Pons (tissue), 1 donor: ENCODE measurements at places on chromosomes 1 and 21.

DNA sequence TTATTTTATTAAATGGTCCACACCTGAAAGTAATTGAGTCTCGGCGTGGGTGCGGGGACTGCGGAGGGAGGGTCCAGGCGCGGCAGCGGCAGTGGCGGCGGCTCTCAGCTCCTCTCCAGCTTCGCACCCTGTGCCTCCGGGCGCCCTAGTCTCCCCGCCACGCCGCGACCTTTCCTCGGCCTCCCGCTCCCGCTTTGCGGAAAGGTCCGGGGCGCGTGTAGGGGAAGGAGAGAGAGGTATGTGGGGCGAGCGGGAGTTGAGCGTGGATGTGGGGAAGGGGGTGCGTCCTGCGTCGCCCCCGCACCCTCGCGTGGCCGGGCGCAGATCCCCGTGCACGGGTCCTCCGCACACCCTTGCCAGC is 13.4 kb upstream of the ALX3 start:
- no peak for DNase-seq

GRCh38 chr1:184039126-184039525 is 1.6 kb upstream of the COLGALT2 start:
- peak; percentile 17 for DNase-seq

- DNase-seq, result no peak
Measured at GRCh38 chr1:186240436-186240835, 134.6 kb downstream of the TPR start.

DNA sequence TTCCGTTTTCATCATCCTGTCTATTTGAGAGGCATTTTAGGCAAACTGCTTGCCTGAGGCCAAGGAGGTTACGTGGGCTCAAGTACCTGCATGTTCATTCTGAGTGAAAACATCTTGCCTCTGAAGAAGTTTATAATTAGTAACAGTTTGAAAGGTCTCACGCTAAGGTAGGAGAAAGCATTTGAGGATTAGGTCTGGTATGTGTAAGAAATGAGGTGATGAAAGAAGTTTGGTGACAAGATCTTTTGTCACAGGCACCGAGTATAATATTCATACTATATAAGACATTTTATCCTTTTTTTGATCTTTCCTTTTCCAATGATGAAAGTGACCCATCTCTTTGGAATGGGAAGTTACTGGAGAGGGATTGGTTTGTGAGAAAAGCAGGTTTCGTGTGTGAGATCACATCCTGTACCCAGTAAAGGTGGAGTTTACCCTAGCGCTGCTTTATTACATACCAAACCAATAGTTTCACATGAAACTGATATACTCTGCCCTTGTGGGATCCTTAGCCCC is 98.7 kb upstream of the PDC start:
- DNase-seq, result no peak

DNA sequence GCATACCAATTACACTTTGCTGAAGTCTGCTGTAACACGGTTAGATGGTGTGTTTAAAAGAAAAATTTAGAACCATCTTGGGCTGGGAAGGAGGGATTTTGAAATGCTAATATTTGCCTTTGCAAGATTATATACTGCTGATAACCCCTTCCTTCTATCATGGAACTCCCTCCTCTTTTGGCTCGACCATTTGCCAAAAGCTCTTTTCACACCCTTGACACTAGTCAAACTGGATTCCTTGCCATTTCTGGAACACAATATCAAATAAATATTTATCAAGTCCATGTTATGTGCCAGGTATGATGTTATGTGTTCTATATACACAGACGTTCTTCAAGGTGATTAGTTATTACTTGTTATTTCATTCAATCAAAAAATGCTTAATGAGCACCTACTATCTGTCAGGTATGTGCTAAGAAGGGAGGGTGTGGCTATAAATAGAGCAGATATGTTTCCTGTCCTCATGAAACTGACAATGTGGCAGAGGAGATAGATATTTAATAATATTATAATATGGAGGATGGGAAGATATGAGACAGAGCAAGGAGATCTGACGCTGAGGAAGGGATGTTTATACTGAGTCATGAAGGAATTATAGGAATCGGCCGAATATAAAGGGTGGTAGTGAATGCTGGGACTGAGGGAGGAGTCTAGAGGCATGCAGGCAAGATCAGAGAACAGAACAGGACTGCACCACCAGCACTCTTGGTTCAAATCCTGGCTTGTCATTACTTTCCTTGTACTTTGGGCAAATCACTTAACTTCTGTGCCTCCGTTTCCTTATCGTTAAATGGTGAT is 16.1 kb upstream of the XPR1 start:
- no peak for DNase-seq

DNA sequence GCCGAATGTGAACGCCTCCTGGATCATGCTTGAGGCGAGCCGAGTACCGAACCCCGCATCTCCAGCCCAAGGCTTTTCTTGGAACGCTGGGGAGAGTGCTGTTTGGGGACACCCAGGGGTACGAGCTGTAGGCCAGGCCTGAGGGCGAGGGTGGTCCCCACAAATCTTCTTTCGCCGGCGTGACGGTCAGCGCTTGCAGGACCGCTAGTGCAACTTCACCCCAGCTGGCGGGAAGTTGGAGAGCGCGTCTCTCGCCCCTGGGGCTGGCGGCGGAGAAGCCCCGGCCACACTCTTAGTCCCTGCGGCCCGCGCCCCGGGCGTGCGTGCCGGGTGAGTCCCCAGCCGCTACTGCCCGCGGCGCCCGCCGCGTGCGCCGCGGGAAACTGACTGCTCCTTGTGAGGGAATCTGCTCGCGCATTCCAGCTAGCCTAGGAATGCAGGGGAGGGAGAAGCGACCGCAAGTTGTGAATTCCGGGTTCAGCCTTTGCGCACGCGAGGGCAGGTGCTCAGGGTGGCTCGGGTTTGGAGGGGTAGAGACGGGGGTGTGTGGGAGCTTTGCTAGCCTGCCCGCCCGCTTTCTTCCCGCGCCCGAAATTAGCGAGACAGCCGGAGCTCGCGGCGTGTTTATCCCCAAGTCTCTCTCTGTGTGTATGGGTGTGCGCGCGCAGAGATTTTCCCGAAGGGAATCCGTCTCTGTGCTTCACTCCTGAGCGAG is 884 bp downstream of the LHX4 start:
- DNase-seq, result no peak

- no peak for DNase-seq
Measured at GRCh38 chr1:94332952-94333351, 85.2 kb upstream of the ABCD3 start.

- peak; percentile 45 for DNase-seq
Measured at GRCh38 chr1:236027104-236027503, 37.8 kb downstream of the NID1 start.

DNA sequence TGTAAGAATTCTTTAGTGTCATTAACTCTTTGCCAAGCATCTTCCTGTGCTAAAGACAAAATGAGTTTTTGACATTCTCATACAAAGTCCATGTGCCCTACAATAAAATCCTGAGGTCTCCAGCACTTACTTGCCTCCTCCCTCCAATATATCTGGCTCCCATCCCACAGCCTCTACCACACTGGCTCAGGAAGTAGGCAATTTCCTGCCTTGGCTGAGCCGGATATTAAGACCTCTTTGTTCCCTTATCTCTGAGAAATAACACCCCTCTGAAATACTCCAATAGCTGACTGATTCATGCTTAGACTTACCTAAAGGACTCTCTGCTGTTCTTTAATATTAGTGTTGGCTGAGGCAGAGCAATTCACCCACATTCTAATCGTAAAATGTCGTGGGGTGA is 37.6 kb upstream of the GORAB start:
- DNase-seq, result peak; percentile 17

GRCh38 chr1:188089461-188089860 is 1260.7 kb downstream of the PLA2G4A start:
- DNase-seq, result no peak

DNA sequence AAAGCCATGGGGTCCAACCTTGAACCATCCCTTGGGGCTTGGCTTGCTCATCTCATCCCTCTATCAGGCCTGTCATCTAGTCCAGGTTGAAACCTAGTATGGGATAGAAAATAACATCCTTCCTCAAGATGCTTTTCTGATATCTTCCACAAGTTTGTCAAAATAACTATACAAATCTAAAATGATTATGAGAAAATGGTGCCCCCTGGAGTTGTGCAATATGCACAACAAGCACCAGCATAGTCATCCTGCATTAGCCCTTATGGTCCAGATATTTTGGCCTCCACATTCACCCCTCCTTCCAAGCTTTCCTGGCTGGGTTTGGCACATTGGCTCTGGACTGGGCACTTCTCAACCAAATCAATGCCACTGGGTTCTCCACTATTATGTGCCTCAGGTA is 101.2 kb downstream of the TBX19 start:
- DNase-seq, result no peak

DNA sequence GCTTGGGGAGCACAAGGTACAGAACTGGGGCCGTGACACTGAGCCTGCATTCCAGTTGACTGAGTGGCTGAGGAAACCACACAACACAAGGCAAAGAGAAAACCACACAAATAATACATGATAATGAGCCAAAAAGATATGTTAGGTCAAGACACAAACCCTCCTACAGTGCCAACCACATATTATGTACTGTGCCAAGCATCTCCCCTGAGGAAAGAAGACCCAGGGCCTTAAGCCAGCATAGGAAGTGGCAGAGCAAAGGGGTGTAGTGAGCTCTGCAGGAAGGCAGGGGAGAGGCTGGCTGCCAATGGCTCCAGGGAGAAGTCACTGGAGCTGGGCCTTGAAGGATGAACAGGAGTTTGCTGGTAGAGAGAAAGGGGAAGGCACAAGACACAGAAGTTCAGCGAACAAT is 28.2 kb downstream of the CTNNBIP1 start:
- DNase-seq, result no peak

DNA sequence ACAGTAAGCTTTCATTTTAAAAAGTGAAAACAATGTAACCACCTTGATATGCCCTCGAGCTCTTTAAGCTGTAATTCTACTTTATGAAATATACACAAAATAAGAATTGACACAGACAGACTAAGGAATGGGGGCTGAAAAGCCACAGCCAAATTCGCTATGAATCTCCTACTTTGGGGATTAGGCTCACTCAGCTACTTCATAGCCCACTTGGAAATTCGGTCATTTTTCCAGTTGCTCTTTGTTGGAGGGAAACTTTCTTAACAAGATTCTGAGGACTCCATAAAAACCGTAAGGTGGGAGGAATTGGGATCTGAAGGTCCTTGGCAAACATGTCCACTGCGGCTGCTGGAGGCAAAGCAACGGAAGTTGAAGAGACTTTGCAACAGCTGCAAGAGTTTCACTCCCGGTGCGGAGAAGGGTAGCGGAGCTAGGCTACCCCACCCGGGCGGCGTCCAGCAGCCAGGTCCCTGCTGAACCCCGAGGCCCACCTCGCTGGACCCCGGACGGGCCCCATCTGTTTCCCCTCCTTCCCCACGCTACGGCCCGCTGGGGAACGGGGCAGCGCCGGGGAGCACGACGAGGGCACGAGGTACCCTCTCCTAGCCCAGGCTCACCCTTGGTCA is 634 bp downstream of the MYCBP start:
- DNase-seq, result peak; percentile 31

GRCh38 chr1:64111787-64112186 is 91.6 kb upstream of the UBE2U start:
- DNase-seq, result no peak

DNA sequence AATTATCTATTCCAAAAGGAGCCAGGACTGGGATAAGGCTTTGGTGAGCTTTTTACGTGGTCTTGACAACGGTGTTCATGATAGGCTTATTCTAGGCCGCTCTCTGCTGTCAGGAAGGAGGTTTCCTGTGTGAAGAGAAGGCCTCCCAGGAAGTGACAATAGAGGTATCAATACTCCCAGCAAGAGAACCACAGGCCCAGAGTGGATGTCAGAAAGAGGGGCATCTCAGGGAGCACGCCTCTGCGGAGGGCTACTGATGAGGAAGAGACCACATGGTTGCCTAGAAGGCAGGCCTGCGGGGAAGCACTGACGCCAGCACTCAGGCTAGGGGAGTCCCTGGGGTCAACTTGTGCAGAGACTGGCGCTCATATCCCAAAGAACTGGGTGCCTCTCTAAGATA is 60.4 kb downstream of the ITPKB start:
- DNase-seq, result no peak

- DNase-seq, result no peak
Measured at GRCh38 chr1:183414365-183414764, 3.8 kb downstream of the NMNAT2 start.

DNA sequence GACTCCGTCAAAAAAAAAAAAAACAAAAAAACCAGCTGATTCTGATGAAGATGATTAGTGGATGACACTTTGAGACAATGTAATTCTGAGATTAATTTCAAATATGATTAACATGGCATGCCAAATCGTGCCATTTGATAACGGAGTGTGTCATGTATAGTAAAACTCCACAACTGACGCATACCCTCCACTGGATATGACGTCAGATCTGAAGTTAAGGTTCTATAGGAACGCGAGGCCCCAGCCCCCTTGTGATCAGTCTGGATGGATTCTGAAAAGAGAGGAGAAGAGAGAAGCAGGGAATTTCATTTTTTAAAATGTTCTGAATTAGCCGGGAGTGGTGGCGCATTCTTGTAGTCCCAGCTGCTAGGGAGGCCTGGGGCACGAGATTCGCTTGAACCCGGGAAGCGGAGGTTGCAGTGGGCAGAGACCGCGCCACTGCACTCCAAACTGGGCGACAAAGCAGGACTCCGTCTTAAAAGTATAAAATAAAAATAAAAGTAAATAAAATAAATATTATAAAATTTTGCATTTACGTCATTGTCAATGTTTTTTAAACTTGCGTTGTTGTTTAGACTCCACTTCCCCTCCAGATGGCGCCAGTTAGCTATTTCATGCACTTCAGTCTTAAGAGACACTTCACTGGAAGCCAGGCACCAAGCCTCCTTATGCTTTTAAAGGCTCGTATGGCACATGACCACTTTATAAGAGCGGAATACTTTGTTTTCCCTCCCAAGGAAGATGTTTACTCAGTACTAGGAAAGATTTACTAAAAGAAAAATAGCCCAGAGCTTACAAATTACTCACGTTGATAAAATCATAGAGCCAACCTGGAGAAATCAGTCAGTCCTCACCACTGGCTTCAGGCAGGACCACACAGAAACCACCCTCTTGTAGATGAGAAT is 65.5 kb downstream of the UBE2U start:
- DNase-seq, result peak; percentile 84

- DNase-seq, result no peak
Measured at GRCh38 chr1:25987951-25988350, 9.9 kb downstream of the PAFAH2 start.

DNA sequence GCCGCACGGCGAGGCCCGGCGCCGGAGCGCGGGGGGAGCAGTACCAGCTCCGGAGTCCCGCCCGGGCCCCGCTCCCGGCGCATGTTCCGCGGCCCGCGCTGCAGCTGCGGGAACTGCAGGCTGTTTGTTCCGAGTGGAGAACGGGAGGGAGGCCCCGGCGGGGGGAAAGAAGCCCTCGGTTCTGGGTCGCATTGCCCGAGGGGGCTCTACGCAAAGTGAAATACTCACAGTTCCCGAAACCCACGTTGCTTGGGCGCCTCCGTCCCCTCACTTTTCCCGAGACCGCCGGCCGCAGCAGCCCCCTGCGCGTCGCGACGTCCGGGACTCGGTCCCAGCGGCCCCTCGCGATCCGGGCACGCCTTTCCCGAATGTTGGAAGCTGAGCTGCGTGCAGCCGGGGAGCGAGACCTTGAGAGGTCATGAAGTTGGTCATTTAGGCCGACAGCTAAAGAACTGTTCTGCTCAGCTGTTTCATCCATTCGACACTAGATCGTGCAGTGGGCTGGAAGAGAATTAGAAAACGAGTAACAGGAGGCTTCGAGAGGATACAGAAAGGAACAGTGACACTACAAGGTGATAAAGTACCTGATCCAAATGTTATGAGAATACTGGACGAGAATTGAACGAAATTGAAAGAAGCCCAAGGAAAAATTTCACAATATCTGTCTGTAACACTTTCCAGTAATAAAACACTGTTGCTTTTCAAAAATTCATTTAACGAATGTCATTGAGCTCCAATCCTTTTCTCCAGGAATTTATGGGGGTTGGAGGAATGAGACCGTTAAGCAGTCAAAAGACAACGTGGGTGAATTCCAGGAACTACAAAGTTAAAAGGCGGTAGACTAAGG is 657 bp upstream of the LIN9 start:
- peak; percentile 2 for DNase-seq
